IMR-90 (cell line): ENCODE measurements at places on chromosomes 16 and 17. TPM values are rescaled to one million over a fixed set of nuclear protein-coding genes. Genes with fewer than 3 reads are reported as not detected.

Gene KRTAP4-6
- total RNA-seq: not detected in 2 replicates

Gene BEAN1
- total RNA-seq: not detected in 2 replicates

Gene PARD6A
- total RNA-seq: 0.28 and 0.36 TPM in 2 replicates

Gene JPT1
- 118 and 127 TPM in 2 replicates for total RNA-seq

Gene BCL6B
- not detected in 2 replicates for total RNA-seq

Gene SNX20
- total RNA-seq: not detected in 2 replicates

Gene ADAD2
- not detected in 2 replicates for total RNA-seq

- no peaks in the 10 kb centered on the region for H3K27me3 ChIP-seq
- H3K4me1 ChIP-seq: peaks cover 3% of the 10 kb centered on the region
- DNase-seq: peak; percentile 73
Observed at GRCh38 chr17:47188271-47188875, 722 bp downstream of the CDC27 start.

DNA sequence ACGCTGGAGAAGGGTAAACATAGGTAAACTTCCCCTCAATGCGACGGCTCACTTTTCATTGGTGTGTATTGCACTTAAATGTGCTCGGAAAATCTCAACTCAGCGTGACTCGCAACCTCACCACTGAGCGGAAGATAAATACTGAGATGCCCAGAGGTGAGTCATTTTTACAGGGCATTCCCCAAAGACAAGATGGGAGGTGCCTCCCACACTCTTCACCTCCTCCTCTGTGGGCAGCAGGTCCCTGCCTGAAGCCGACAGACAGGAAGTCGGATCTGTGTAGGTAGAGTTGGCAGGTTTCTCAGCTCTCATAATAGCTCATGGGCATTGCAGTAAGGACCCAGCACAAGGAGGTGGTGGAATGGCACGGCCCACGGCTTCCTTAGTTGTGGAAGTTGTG, 274.6 kb upstream of the HSBP1 start:
- H3K4me1 ChIP-seq: peaks cover 6% of the 10 kb centered on the region; the same call in 1 of the 2 replicates
- no peaks in the 10 kb centered on the region for H3K27me3 ChIP-seq
- no peaks in the 10 kb centered on the region for H3K36me3 ChIP-seq
- no peak overlapping the region for H3K4me3 ChIP-seq
- peak; percentile 78 for DNase-seq
- no peak overlapping the region for H3K27ac ChIP-seq

DNA sequence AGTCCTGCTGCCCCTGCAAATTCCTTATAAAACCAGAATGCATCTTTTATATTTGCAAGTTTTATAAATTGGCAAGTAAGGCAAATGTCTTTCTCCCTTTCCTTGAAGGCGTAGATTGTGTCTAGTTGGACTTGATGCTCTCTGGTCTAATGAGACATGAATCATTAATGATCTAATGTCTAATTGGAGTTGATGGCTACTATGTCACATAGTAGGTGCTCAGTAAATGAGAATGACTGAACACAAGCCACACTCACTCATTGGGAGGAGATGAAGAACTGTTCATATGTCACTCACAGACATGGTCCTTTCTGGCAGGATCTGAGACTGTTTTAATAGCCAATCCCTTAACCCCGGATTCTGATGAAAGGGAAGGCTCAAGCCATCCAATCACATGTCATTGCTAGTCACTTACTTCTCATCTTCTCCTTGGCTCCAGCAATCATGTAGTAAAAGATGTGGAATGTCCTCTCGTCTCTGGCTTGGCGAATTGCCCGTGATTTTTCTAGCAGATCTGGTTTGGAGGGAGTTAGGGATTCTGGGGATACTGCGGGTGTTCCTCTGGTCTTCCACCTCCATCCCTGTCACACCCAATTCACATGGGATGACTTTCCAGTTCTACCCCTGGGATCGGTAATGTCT, 81.0 kb downstream of the MYH11 start:
- H3K36me3 ChIP-seq: no peaks in the 10 kb centered on the region
- no peak overlapping the region for H3K4me3 ChIP-seq
- H3K27me3 ChIP-seq: peaks cover 8% of the 10 kb centered on the region
- peak; percentile 52 for DNase-seq

- H3K4me3 ChIP-seq: no peak overlapping the region
- H3K4me1 ChIP-seq: peaks cover 19% of the 10 kb centered on the region; the same call in 1 of the 2 replicates
- H3K27me3 ChIP-seq: no peaks in the 10 kb centered on the region
Observed at GRCh38 chr16:88403794-88404581, 21.2 kb downstream of the ZNF469 start.

GRCh38 chr16:68707340-68708152, 29.5 kb upstream of the CDH1 start:
- H3K4me3 ChIP-seq: no peak overlapping the region
- no peaks in the 10 kb centered on the region for H3K36me3 ChIP-seq
- H3K27me3 ChIP-seq: peaks cover 11% of the 10 kb centered on the region
- no peak for DNase-seq
- H3K4me1 ChIP-seq: peaks cover 2% of the 10 kb centered on the region; the same call in 1 of the 2 replicates
- no peak overlapping the region for H3K27ac ChIP-seq

- H3K36me3 ChIP-seq: peaks cover 13% of the 10 kb centered on the region; the same call in 1 of the 2 replicates
- H3K4me3 ChIP-seq: no peak overlapping the region
- H3K27ac ChIP-seq: no peak overlapping the region
- no peak for DNase-seq
Observed at GRCh38 chr16:69928856-69929400, 22.2 kb upstream of the CLEC18A start.

- peaks cover 4% of the 10 kb centered on the region for H3K36me3 ChIP-seq
- no peak overlapping the region for H3K4me3 ChIP-seq
- no peak overlapping the region for H3K27ac ChIP-seq
- no peaks in the 10 kb centered on the region for H3K27me3 ChIP-seq
- peaks cover 3% of the 10 kb centered on the region; the same call in 1 of the 2 replicates for H3K4me1 ChIP-seq
Observed at GRCh38 chr17:39650121-39650579, 13.2 kb downstream of the STARD3 start.

GRCh38 chr17:65852911-65853310, 291.5 kb upstream of the AXIN2 start:
- H3K27me3 ChIP-seq: no peaks in the 10 kb centered on the region
- H3K4me1 ChIP-seq: no peaks in the 10 kb centered on the region

DNA sequence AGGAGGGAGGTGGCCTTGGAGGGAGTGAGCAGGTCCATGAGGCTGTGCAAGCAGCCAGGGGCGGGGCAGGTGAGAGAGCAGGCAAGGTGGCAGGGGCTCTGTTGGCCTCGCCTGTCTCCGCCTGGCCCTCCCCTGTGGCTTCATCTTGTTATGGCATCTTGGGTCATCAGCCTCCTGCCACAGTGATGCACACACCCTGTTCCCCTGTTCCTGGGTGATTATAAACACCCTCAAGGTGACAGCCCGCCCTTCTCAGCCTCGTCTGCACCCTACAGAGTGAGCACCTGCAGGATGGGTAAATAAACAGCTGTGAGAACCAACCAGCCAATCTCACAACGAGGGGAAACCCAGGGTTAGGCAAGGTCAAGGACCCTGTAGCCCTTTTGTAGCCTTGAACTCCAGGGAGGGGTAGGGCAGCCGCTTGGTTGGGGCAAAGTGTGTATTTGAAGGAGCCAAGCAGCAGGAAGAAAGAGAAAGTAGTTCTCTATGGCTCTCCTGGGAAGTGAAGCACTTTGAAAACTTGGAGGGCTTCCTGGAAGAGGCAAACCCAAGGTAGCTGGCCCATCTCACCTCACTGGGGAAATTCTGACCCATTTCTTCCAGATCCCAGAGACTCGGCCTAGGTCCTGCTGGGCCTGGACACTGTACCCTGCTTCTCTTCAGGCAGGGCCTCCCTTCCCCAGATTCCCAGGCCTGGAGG, 60.6 kb downstream of the NT5M start:
- no peaks in the 10 kb centered on the region for H3K4me1 ChIP-seq
- no peak for DNase-seq
- no peaks in the 10 kb centered on the region for H3K36me3 ChIP-seq

DNA sequence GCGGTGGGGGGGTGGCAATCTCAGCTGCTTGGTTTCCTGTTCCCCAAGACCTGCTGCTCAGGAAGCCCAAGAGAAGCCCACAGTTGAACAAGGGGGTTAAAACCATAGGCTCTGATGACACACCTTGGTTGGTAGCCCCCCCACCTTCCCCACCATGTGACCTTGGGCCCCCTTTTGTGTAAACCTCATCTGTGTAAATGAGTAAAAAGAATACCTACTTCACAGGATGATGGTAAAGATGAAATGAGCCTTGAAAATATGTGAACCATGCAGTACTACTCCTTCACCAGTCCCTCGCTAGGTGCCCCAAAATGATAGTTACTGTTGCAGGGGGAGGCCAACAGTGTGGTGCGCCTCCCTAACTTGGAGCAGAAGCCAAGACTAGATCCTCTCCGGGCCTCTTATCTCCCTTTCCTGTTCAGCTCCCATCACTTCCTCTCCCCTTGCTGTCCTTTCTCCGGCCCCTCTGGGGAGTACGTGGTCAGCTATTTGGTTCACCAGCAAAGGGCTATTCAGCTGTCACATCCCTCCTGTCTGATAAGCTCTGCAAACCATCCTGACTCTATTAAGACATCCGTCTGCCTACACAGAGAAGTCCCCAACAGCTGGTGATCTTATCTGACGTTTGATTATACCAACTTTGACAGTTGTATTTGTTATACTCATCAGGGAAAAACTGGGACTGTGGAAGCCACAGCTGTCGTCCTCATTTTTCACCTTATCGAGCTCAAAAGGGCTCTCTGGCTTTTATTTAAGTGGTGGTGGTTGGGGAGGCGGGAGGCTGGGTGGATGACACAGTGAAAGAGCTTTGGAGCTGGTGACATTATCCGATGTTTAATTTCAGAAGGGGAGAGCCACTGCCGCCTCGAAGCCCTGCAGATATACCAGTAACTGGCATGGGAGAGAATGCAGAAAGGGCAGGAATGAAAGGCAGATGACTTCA, 19.9 kb downstream of the DCAKD start:
- peaks cover 50% of the 10 kb centered on the region for H3K36me3 ChIP-seq
- H3K27me3 ChIP-seq: no peaks in the 10 kb centered on the region
- DNase-seq: no peak
- peak overlapping the region; percentile 56; the same call in 1 of the 2 replicates for H3K27ac ChIP-seq
- no peak overlapping the region for H3K4me3 ChIP-seq

DNA sequence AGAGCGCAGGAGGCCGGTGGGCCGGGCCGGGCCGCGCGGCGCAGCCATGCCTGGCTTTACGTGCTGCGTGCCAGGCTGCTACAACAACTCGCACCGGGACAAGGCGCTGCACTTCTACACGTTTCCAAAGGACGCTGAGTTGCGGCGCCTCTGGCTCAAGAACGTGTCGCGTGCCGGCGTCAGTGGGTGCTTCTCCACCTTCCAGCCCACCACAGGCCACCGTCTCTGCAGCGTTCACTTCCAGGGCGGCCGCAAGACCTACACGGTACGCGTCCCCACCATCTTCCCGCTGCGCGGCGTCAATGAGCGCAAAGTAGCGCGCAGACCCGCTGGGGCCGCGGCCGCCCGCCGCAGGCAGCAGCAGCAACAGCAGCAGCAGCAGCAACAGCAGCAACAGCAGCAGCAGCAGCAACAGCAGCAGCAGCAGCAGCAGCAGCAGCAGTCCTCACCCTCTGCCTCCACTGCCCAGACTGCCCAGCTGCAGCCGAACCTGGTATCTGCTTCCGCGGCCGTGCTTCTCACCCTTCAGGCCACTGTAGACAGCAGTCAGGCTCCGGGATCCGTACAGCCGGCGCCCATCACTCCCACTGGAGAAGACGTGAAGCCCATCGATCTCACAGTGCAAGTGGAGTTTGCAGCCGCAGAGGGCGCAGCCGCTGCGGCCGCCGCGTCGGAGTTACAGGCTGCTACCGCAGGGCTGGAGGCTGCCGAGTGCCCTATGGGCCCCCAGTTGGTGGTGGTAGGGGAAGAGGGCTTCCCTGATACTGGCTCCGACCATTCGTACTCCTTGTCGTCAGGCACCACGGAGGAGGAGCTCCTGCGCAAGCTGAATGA, 606 bp downstream of the THAP11 start:
- no peaks in the 10 kb centered on the region for H3K27me3 ChIP-seq
- H3K36me3 ChIP-seq: no peaks in the 10 kb centered on the region
- peak overlapping the region; percentile 85 for H3K27ac ChIP-seq
- peak; percentile 46 for DNase-seq

DNA sequence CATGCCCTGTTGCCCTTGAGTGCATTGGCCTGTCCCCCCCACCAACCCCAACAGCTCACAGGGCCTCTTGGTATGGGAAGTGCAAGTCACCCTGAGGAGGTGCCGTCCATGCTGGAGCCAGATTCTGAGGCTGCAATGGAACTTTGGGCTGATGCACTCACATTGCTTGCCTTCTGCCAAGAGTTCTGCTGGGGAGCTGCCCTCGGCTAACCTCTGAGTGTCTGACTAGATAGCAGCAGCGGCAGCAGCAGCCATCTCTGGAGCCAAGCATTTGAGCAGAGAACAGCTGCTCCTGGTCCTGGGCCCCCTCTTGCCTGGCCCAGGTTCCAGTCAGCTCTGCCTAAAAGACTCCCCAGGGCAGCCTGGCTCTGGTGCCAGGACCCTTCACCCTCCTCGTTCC, 61.5 kb downstream of the GNAO1 start:
- peak; percentile 9 for DNase-seq
- H3K27ac ChIP-seq: no peak overlapping the region
- no peak overlapping the region for H3K4me3 ChIP-seq
- no peaks in the 10 kb centered on the region for H3K36me3 ChIP-seq
- H3K4me1 ChIP-seq: peaks cover 2% of the 10 kb centered on the region; the same call in 1 of the 2 replicates

DNA sequence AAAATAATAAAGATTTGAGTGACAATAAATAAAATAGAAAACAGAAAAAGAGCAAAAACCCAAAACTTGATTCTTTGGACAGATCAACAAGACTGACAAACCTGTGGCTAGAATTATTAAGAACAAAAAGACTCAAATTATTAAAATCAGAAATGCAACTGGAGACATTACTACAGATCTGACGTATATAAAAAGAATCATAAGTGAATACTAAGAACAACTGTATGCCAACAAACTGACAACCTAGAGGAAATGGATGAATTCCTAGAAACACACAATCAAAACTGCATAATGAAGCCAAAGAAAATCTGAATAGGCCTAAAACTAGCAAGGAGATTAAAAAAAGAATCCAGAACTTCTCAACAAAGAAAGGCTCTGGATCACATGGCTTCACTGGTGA, 47.4 kb downstream of the NETO2 start:
- H3K27me3 ChIP-seq: no peaks in the 10 kb centered on the region
- H3K4me1 ChIP-seq: no peaks in the 10 kb centered on the region
- DNase-seq: no peak
- H3K27ac ChIP-seq: no peak overlapping the region
- no peak overlapping the region for H3K4me3 ChIP-seq

GRCh38 chr17:2563061-2563460, 30.4 kb upstream of the PAFAH1B1 start:
- no peak for DNase-seq
- no peaks in the 10 kb centered on the region for H3K27me3 ChIP-seq
- H3K4me3 ChIP-seq: no peak overlapping the region
- no peaks in the 10 kb centered on the region for H3K4me1 ChIP-seq
- H3K27ac ChIP-seq: no peak overlapping the region
- H3K36me3 ChIP-seq: no peaks in the 10 kb centered on the region

GRCh38 chr17:65028545-65028843, 28.0 kb downstream of the GNA13 start:
- H3K4me1 ChIP-seq: peaks cover 5% of the 10 kb centered on the region
- H3K36me3 ChIP-seq: no peaks in the 10 kb centered on the region; the same call in 1 of the 2 replicates
- no peak overlapping the region for H3K4me3 ChIP-seq
- no peaks in the 10 kb centered on the region for H3K27me3 ChIP-seq
- no peak for DNase-seq

- H3K27ac ChIP-seq: no peak overlapping the region
- H3K27me3 ChIP-seq: no peaks in the 10 kb centered on the region
- H3K36me3 ChIP-seq: no peaks in the 10 kb centered on the region
- no peak for DNase-seq
Observed at GRCh38 chr16:76741623-76742022, 449.4 kb upstream of the MON1B start.
